Activated T-helper 1 cell treated with Interleukin-2 at 50 U/mL for 16 hours (primary cell): ENCODE measurements at places on chromosomes 3 and 15.

- DNase-seq, result no peak
Observed at GRCh38 chr3:123807820-123808219, 76.3 kb downstream of the MYLK start.

- DNase-seq, result no peak
Observed at GRCh38 chr15:51024735-51025453, 69.8 kb downstream of the TNFAIP8L3 start.

DNA sequence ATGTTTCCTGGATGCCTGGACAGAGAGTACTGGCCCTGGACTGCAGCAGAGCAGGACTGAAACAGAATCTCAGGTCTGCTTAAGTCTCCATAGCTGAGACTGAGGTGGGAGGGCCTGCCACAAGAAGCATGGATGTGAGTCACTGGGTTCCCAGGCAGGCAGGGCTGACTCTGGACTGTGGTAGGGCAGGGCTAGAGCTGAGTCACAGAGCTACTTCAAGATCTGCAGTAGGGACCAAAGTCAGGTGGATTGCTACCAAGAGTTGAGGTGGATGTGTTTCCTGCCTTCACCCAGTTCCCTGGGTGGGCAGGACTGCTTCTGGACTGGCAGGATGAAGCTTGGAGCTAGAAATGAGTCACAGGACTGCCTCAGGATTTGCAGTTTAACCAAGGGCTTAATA is 282.9 kb downstream of the AGBL1 start:
- no peak for DNase-seq

DNA sequence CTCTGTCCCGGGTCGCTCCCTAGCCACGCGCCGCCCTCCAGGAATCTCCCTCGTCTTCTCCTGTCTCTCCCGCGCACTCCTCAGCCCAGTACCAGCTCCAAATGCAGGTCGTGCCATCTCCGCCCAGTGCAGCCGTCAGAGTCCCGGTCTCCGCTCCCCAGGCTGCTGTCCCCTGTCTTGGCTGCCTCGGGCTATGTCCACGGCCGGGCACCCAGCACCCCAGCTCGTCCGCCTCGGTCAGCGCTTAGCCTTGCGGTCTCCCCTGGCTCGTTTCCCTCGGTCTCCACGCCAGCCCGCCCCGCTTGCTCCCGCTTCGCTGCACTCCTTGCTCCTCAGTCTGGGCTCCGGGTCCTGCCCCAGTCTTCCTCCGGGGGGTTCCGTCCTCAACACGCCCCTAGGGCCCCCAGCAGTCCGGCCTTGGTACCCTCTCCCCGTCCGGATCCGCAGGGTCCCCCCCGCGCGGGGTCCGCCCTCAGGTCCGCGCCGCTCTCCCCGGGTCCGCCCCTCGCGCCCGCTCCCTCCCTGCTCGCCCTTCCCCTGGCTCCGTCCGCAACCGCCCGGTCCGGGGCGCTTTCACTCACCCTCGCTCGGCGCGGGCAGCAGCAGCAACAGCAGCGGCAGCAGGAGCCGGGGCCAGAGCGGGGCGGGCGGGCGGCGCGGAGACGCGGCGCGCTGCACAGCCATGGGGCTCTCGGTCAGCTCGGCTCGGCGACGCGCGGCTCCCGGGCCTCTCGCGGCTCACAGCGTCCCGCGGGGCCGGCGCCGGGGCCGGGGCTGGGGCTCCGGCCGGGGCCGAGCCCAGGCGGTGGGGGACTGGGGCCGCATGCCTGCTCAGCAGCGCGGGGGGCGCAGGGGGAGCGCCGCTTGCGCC is 462 bp downstream of the IGDCC3 start:
- DNase-seq, result no peak

DNA sequence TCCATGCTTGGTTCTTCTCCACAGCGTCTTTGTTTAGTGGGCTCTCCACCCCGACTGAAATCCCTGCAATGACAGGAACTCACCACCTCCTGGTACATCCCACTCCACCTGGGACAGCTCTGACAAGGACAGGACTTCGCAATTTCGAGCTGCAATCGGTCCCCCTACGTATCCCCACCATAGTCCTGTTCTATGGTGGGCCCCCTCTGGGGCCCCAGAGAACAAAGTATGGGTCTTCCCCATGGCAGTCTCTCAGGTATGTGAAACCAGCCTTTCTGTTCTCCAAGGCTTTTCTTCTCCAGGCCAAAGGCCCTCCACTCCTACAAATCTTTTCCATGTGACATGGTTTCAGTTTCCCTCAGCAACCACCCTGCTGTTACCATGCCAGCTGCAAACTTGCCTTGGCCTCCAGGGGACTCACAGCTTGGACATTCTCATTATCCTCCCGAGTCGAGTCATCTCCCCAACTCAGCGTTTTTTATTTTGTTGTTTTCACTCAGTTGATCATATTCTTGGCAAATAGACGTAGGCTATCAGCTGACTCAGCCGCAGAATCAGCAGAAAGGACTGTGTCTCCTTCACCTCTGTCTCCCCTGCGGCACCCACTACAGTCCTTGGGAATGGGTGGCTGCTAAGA is 233.3 kb downstream of the OPA1 start:
- DNase-seq, result no peak

GRCh38 chr15:72680931-72681330 is 5.1 kb downstream of the HIGD2B start:
- DNase-seq, result no peak

DNA sequence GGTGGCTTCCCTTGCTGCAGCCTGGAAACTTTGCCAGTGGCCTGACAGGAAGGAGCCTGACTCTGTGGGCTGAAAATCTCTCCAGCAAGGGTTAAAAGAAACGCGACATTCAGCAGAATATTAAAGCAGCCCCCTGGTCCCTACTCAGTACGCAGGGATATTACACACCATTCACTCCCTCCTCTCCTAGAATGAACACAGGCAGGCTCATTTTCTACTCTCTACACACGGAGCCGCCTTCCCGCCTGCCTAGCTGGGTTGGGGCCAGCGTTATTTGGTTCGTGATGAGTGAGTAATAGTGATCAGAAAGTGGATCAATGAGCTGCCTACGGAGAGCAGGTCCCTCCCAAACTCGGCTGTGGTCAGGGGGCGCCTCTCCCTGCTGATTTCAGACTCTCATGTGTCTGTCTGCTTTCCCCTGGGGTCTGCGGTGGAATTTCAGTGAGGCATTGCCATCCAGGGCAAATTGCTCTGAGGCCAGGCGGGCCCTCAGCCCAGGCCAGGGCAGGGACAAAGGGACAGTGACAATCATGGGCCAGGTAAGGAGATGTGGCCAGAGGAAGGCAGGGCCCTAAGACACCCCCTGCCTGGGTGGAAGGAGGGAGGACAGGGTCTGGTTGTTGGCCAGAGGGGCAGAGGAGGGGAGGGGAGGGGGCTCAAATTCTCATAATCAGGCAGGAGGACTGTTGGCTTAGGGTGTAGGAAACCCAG is 2.8 kb downstream of the EPHB1 start:
- no peak for DNase-seq

DNA sequence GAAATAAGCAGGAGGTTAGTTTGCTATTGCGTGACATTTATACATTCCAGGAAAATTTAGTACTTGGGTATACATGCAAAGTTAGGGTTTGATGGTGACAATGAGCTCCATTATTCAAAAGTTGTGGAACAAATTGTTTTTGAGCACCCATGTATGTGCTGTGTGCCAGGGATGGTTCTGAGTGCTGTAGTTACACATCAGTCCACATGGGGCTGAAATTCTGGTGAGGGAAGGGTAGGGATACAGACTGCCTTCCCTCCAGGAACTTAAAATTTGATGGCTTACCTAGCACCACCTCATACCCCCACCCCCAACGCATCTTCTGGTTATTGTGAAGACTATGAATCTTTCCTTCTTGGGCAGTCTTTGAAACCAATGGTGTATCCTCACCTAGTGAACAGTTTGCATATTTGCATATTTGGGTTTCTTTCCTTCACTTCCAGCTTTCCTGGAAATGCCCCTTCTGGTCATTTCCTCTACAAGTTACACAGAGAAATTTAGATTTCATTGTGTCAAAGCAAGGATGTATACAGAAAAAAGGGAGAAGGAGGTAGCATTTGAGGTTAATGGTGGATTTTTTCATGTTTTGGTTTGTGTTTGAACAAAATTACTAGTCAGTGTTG is 222.0 kb upstream of the IL12A start:
- DNase-seq, result no peak

- DNase-seq, result no peak
Observed at GRCh38 chr15:73937726-73938125, 11.5 kb downstream of the LOXL1 start.

DNA sequence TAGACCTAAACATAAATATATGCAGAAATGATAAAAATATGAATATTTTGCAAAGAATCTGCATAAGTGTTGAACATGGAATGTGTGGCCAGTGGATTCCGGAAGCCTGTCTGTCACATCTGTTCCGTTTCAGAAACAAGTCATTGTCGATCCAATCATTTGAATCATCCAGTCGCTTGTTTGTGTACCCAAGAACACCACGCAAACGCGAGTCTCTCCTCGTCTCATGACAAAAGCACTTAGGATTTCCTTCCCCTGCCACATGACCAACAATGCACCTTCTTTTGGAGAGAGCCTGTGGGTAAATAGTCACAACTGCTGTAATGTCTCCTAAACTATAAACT is 80.2 kb downstream of the FMN1 start:
- no peak for DNase-seq

- DNase-seq, result no peak
Observed at GRCh38 chr15:92663250-92663951, 7.8 kb upstream of the FAM174B start.

- DNase-seq, result no peak
Observed at GRCh38 chr3:33001889-33002288, 50.4 kb downstream of the CCR4 start.

DNA sequence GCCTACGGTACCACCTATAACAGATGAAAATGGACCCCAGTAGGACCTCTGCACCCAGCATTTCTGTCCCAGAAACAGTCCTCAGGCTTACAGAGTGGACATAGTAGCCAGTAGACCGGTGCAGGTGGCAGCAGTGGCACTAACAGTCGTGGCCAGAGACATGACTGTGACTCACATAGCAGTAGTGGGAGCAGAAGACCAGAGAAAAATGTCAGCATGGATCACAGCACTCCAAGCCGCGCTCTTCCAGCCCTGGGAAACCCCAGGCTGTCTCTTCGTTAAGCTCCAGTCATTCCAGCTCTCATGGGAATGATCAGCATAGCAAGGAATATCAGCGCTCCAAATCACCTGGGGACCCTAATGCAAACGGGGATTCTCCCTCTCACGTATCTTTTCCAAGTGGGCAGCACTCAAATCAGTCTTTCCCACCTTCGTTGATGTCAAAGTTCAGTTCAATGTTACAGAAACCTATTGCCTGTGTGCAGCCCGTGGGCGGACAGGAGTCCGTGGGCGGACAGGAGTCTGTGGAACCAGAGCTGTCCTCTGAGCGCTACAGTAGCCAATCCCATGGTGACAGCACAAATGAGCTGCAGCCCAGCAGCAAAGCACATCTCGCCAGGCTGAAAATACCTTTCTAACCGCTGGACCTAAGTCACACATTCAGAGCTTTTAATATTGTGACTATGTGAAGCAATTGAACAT is 10.5 kb downstream of the BFSP2 start:
- no peak for DNase-seq

- DNase-seq, result no peak
Observed at GRCh38 chr3:41394896-41395295, 195.6 kb downstream of the CTNNB1 start.

DNA sequence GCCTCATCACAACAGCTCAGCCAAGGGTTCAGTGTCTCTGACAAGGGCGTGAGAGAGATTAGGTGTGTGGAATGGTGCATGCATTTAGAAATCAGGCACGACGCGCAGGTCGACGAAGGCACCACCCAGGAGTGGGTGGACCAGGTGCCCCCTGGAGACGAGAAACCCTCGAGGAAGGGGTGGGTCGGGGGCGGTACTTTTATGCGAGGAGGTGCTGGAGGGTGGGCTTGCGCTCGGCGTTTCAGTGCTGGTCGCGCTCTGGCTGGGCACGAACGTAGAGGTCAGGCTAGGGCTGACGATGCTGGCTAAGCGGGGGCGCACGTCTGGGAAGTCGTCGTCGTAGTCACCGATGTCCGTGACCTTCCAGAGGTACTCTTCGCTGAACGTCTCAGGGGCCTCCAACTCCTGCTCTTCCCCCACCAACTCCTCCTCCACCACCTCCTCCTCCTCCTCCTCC is 393 bp downstream of the ERICH6 start:
- peak; percentile 10 for DNase-seq

DNA sequence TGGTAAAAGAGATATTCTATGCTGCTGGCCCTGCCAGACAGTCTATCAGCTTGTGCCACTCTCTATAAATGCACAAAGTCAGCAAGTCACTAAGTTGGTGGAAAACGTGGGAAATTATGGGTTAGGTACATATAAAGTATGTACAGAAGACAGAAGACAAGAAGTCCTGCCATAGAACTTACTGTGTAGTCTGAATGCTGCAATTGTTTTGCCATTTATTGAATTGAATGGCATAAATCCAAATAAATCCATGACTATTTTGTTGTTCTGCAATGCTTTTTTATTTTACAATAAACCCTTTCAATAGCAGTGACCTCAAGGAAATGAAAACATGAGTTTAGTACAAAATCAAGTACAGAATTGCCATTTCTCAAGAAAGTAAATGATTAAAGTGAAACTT is 34.1 kb upstream of the TM4SF1 start:
- no peak for DNase-seq

DNA sequence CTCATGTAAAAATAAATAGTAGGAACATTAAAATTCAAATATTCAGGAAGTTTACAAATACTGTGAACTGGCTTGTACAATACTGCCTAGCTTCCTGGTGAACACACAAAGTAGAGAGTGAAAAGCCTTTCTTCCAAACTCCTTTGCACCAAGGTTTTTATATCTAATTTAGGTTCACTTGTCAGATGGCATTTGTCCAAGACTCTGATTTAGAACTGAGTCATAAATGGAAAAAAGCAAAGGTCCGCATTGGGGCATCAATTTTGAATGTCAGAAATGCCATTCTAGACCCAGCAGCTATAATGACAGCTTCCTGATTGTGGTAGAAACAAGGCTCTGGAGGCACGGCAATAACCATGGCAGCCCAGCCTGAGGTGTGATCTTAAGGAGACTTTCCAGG is 160.7 kb downstream of the PDE8A start:
- DNase-seq, result no peak

GRCh38 chr3:136336329-136337100 is 86.4 kb downstream of the PCCB start:
- no peak for DNase-seq

DNA sequence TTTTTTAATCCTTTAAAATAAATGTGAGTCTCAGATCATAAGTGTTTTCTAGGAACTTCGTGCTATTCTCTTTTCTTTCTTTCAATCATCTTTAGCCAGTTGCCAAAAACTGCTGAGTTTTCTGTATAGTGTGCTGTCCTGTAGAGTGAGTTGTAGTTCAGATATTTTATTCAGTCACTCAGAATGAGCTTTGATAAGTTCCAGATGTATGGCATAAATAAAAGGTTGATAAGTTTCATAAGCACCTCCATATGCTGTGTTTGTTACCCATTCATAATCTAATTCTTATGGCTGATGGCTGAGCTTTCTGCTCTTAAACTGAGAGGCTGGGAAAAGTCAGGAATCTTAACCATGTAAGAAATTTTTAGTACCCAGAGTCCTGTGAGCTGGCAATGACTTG is 59.3 kb upstream of the COL6A6 start:
- DNase-seq, result no peak
